ENCODE measurements at places on chromosomes 13 and 19.

DNA sequence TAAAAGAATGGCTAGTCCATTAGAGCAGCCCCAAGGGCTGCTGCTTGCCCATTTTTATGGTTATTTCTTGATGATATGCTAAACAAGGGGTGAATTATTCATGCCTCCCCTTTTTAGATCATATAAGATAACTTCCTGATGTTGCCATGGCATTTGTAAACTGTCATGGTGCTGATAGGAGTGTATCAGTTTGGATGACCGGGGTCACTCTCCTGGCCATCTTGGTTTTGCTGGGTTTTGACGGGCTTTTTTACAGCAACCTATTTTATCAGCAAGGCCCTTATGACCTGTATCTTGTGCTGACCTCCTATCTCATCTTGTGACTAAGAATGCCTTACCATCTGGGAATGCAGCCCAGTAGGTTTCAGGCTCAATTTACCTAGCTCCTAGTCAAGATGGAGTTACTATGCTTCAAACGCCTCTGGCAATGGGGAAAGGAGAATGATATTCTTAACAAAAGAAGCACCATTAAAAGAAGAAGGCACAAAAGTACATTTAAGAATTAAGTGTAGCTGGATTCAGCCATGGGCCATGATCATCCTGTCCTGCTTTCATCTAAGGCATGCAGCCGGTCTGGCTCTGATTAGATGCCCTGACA lies 1156.0 kb downstream of the PCDH9 start:
- DNase-seq: no peak

GRCh38 chr13:48221686-48222187 lies 11.3 kb upstream of the ITM2B start:
- DNase-seq: no peak

- DNase-seq: no peak
Measured at GRCh38 chr19:28526038-28526437, 686.9 kb downstream of the UQCRFS1 start.

DNA sequence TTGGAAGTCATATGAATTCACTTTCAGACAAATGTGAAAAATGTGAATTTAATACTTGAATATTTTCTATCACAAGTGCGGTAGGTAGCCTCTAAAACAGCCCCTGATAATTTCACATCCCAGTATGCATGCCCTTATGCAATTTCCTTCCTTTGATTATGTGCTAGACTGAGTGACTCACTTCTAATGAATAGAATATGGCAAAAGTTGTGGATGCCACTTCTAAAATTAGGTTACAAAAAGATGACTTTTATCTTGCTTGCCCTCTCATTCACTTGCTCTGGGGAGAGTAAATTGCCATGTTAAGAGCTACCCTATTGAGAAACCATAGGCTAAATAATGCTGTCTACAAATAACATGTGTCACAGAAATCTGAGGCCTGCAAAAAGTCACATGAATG lies 402.5 kb upstream of the PCDH9 start:
- DNase-seq: no peak

DNA sequence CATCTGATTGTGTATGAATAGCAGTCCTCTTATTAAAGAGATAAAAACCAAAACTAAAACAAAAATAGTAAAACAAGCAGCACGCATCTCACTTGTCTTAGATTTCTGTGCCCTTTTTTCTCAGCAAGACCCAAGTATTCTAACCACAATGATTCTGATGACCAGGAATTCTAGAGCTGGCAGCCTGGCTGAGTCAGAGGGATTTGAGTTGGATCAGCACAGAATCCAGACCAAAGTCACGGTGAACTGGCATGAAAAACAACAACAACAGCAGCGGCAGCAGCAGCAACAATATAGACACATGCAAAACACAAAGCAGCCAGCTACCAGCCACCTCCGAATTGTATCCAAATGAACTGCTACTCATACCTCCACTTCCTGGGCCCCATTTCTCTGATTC lies 360.5 kb downstream of the KCNRG start:
- no peak for DNase-seq

DNA sequence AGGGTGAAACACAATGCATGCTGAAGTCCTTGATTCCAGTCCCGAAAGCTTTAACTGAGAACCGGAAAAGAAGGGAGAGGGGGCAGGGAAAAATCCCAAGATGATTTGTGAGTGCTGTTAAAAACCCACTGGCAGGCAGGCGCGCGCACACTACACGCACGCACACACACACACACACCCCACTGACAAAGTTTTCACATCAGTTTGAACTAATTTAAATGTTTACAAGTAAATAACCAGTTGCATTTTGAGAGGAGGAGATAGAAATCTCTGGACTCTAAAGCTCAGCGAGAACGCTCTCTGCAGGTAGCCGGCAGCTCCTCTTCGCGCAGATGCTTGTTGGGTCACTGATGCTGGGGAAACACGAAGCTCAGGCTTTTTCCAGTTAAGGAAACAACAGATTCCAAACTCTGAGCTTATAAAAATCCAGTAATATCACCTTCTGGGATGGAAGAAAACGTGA lies 818 bp upstream of the SLITRK1 start:
- no peak for DNase-seq

GRCh38 chr13:98275681-98276171 lies 98.7 kb upstream of the RNF113B start:
- no peak for DNase-seq

- DNase-seq: no peak
Measured at GRCh38 chr19:18599485-18599884, 7.1 kb downstream of the CRLF1 start.

GRCh38 chr13:71939186-71939585 lies 72.2 kb upstream of the DACH1 start:
- DNase-seq: no peak

DNA sequence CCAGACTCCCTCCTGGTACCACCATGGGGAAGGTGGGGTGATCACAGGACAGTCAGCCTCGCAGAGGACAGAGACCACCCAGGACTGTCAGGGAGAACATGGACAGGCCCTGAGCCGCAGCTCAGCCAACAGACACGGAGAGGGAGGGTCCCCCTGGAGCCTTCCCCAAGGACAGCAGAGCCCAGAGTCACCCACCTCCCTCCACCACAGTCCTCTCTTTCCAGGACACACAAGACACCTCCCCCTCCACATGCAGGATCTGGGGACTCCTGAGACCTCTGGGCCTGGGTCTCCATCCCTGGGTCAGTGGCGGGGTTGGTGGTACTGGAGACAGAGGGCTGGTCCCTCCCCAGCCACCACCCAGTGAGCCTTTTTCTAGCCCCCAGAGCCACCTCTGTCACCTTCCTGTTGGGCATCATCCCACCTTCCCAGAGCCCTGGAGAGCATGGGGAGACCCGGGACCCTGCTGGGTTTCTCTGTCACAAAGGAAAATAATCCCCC lies 505 bp upstream of the CEACAM5 start:
- no peak for DNase-seq

- DNase-seq: no peak
Measured at GRCh38 chr19:48350856-48351255, 12.9 kb downstream of the TMEM143 start.

GRCh38 chr19:45527731-45528130 lies 20.5 kb downstream of the VASP start:
- no peak for DNase-seq

DNA sequence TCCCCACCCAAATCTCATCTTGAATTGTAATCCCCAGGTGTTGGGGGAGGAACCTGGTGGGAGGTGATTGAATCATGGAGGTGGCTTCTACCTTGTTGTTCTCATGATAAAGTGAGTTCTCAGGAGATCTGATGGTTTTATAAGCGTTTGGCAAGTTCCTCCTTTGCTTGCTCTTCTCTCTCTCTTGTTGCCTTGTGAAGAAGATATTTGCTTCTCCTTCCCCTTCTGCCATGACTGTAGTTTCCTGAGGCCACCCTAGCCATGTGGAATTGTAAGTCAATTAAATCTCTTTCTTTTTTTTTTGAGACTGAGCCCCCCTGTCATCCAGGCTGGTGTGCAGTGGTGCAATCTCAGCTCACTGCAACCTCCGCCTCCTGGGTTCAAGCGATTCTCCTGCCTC lies 34.4 kb downstream of the VSTM1 start:
- no peak for DNase-seq

DNA sequence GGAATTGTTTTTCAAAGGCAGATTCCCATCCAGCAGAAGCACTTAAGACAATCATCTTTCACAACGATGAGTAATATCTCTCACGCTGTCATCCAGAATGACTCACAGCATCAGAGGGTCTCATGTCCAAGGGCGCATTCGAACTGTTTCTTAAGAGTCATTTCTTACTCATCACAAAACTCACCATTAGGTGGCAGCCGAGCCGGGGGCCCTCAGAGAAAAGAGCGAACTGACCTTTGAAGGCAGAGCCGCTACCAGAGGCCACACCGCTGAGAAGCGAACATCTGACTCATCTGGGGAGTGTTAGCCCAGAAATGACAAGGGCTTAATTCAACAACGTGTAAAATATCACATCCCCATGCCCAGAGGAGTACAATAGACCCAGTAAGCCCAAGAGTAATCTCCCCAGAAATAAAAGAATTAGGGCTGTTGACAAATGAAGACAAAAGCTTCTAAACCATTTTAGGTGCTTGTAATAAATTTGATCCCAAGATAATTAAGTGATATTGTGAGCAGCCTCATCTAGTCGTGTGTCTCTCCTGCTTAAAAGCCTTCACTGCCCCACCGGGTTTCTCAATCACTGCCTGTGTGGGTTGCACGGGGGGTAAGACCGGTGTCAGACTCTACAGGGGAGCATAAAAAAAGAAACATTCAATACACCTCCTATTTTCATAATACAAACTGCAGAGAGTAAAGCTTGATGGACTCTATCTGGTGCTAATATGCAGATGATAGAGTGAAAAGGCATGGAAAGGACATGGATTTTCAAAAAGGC lies 96.2 kb downstream of the CYSLTR2 start:
- DNase-seq: peak; percentile 88
